Upper lobe of right lung (tissue), 1 donor: ENCODE measurements at places on chromosomes 12 and 14. TPM values are rescaled to one million over a fixed set of nuclear protein-coding genes. Genes with fewer than 3 reads are reported as not detected.

PTCSC3 gene
- total RNA-seq: 2.8 TPM

DLK1 gene
- not detected for total RNA-seq

- H3K4me1 ChIP-seq: peaks cover 5% of the 10 kb centered on the region
- no peak overlapping the region for H3K4me3 ChIP-seq
- H3K27ac ChIP-seq: no peak overlapping the region
- peaks cover 56% of the 10 kb centered on the region for H3K36me3 ChIP-seq
- DNase-seq: no peak
Measured at GRCh38 chr12:101772012-101772775, 32.9 kb upstream of the SYCP3 start.

DNA sequence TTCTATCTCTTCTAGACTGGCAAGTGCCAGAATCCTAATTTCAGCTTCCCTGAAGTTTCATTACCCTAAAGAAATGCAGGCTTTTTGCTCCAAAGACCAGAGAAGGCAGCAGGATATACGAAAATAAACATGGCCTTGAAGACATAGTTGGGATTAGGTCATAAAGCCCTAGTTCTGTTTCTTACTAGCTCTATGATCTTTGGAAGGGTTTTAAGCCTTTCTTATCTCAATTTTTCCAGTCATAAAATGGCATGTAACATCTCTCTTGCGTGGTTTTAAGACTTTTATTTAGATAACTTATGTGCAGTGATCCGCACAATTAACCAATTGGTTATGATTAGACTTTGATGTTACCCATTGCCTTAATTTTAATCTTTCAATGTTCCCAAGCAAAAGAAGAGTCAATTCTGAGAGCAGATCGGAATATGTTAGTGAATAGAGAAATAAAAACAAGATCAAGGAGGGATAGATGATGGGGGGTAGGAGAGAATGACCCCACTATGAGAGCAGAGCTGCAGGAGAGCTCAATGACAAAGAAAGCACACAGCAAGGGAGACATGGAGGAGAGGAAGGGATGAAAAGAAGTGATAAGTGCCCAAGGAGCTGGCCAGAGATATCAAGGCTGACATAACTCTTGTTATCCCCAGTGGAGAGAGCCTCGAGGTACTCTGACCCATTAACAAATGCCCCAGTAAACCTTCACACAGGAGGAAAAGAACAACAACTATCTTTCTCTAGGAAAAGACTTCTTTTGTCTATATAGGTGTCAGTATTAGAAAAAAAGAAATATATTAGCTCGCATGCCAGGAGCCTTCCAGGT is 53.0 kb upstream of the ANP32D start:
- DNase-seq: no peak
- peaks cover 4% of the 10 kb centered on the region for H3K4me1 ChIP-seq
- no peak overlapping the region for H3K4me3 ChIP-seq
- H3K27ac ChIP-seq: no peak overlapping the region
- H3K36me3 ChIP-seq: no peaks in the 10 kb centered on the region

GRCh38 chr12:106427917-106428316 is 70.4 kb downstream of the POLR3B start:
- no peak overlapping the region for H3K4me3 ChIP-seq
- no peak for DNase-seq
- H3K27ac ChIP-seq: no peak overlapping the region
- no peaks in the 10 kb centered on the region for H3K4me1 ChIP-seq

DNA sequence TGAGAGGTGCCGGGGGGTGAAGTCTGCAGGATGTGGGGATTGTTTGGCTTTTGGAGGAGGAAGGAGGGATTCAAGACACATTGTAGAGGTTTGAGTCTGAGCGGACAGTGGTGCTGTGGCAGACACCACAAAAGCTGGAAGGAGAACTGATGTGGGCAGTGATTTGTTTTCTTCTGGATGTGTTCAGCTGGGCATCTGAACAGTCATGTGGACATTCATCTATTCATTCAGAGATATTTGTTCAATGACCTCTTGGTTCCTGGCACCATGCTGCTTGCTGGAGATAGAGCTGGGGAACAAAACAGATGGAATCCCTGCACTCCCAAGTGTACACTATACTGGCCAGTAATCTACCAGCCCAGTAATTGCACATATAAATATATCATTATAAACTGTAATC is 64.0 kb downstream of the PTPN11 start:
- no peaks in the 10 kb centered on the region for H3K27me3 ChIP-seq
- peaks cover 88% of the 10 kb centered on the region for H3K36me3 ChIP-seq
- no peaks in the 10 kb centered on the region for H3K4me1 ChIP-seq
- no peak for DNase-seq

GRCh38 chr12:12859690-12860089 is 31.7 kb upstream of the GPRC5A start:
- H3K4me1 ChIP-seq: no peaks in the 10 kb centered on the region
- no peak overlapping the region for H3K27ac ChIP-seq
- no peaks in the 10 kb centered on the region for H3K36me3 ChIP-seq
- no peak for DNase-seq
- no peak overlapping the region for H3K4me3 ChIP-seq
